ENCODE measurements at places on chromosomes 16 and 17.
A peak's percentile ranks its signal among the peaks of the same experiment; 100 is the strongest.

DNA sequence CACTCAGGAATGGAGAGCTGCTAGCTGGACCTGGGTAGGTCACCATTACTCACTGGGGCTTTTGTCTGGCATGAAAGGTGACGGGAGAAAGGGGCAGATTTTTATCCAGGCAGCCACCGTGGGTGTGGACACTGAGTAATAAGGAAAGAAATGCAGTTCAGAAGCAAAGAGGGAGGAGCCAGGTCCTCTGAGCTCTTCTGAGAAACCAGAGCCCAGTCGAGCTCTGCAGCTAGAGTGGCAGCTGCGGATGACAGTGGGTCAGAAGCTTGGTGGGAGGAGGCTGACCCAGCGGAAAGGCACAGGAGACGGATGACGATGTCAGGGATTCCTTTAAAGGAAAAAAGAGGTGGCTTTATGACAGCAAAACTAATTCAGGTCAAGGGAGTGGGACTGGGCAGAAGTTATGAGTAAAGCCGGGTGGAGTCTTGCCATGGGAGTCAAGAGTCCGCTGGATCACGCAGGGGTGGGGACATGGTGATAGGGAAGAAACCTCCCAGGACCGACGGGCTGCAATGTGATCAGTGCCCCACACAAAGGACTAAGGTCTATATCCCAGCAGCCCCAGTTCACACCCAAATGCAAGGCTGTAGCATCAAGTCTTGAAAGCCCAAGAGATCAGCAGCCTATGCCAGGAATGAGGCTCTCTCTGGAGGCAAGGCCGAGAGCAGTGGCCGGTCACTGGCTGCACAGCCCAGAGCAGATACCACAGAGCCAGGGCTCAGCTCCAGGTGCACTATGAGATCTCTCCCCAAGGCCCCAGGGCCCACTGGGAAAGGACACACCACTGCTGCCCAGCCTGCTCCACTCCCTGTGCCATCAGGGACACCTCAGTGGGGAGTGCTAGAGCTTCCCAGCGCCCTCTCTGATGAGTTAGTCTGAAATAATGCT is 6.3 kb upstream of the MNT start:
- peak; percentile 93 for ATAC-seq

GRCh38 chr16:813204-813915 is 12.8 kb upstream of the GNG13 start:
- peak; percentile 73 for ATAC-seq

- no peak for ATAC-seq
These were observed 152.7 kb downstream of the RAB11FIP4 start for GRCh38 chr17:31544186-31544585.

- ATAC-seq: no peak
These were observed 12.8 kb downstream of the SLC7A6OS start for GRCh38 chr16:68297908-68298307.
